ENCODE measurements at places on chromosomes 12 and 14.

- no peak for DNase-seq
Measured at GRCh38 chr14:59343585-59343984, 121.6 kb downstream of the GPR135 start.

- no peak for DNase-seq
Measured at GRCh38 chr12:96352161-96352835, 47.9 kb downstream of the CDK17 start.

- no peak for DNase-seq
Measured at GRCh38 chr14:76191297-76191696, 39.6 kb downstream of the GPATCH2L start.

- DNase-seq, result peak; percentile 57
Measured at GRCh38 chr14:49586673-49587460, 687 bp upstream of the RPS29 start.

DNA sequence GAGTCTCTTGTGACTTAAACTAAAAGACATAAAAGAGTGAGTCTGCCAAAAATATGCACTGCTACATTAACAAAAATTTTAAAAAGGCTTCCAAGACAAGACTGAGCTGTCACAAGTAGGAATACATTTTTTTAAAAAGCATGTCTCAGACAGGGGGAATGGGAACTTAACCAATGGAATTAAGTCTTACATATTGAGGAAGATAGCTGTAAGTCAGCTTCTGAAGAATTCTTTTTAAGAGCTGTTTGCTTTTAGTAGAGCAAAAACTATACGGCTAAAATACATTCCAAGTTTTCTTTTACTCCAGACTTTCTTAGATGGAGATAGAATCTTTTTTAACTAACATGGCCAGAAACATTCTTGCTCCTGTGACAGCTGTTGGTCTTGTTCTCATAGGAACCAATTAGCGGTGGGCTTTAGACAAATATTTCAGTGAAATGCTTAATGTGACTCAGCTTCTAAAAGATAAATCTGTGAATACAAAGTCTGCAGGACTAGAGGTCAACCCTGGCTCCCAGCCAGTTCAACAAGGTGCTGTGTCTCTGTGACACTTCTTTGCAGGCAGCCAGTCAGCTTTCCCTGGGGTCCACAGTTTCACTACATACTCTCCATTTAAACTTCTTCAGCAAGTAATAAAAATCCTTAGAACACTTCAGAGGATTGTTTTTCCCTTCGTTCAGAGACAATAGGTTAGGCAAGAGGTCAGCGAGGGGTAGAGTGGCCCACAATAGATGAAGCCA is 187.6 kb downstream of the NAV3 start:
- DNase-seq, result no peak

GRCh38 chr12:120453977-120454376 is 7.7 kb downstream of the GATC start:
- DNase-seq, result no peak

DNA sequence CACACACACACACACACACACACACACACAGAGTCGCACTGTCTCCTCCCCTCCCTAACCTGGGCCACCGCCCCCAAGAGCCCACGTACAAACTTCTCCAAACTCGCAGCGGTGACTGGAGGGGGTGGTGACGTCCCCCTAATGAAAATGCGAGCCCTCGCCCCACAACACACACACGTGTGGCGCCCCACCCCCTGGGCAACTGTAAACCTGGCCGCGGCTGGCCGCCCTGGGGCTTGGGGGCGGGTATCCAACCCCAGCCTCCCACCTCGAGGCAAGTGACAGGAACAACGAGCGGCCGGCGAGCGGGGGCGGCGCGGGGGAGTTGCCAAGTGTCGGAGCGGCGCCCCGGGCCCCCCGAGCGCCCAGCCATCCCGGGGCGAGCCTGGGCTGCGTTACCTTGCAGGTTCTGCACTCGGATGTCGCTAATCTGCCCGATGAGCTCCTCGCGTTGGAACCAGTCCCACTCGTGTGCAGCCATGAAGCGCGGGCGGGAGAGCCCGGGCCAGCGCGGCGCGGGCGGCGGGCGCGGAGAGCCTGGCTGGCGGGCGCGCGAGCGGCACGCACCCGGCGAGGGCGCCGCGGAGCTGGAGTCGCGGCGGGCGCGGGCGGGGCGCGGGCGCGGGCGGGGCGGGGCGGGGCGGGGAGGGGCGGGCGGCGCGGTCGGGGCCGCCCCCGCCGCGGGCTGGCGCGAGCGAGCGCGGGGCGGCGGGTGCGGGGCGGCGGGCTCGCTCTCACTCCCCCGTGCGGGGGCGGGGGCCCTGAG is at the start of gene CLMN:
Gene CLMN (minus strand): TSS at position 597 of the 766 bp plus-strand sequence. CDS start 116 bp downstream, at position 481.
- peak; percentile 18 for DNase-seq

- DNase-seq, result no peak
Measured at GRCh38 chr12:11739980-11740577, 90.6 kb downstream of the ETV6 start.

DNA sequence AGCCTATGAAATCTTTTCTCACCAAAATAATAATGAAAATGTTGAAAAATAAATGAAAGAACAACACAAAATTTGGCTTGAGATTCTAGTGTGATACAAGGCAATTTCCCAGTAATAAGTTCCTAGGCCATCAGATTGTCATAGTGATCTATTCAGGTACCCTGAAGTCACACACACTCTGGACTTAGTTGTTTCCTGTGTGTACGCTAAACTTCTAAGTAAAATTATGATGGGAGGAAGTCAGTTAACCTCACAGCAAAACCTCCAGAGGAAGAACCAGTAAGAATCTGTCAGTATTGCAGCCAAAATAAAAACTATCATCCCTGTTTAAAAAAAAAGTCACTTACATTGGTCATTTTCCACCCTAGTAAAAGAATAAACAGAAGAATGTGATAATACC is 81.9 kb downstream of the DBX2 start:
- no peak for DNase-seq

DNA sequence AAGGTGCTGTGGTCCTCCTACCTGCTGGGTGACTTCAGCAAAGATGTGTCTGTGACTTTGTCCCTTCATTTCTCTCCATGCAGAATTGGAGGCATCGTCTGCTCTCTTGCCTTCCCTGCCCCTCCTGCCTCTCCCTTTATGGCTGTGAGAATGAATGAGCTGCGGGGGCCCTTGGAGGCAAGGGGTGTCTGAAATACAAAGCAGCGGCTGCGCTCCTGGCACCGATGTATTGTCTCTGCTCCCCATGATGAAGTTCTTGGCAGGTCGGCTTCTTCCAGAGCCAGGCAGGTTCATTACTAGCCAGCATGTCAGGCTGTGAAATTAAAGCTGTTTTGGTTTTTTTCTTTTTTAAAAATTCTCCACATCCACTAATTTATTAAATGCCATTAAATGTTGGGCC is 194.5 kb downstream of the TSPAN9 start:
- no peak for DNase-seq

GRCh38 chr14:95515596-95516552 is 576 bp downstream of the SYNE3 start:
- DNase-seq, result peak; percentile 76

- DNase-seq, result no peak
Measured at GRCh38 chr14:76760331-76761135, 735 bp upstream of the VASH1 start.

- no peak for DNase-seq
Measured at GRCh38 chr12:79183926-79184325, 319.4 kb downstream of the SYT1 start.

DNA sequence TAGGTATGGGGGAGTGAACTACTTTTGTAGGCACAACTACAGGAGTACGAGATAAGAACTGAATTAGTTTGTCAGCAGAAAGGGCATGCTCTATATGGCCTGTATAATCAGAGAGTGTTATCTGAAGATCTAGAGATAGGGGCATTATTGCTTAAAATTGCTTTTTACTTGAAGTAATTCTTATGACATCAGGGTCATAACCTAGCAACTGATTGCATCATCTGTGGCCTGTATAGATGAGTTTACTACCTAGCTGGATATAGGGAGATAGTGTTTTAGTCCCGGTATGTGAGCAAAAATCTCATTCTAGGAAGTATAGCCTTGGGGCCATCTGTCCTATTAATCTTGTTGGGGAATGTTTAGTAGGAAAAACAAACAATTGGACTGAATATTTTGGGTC is 142.7 kb downstream of the TMEM117 start:
- DNase-seq, result no peak

DNA sequence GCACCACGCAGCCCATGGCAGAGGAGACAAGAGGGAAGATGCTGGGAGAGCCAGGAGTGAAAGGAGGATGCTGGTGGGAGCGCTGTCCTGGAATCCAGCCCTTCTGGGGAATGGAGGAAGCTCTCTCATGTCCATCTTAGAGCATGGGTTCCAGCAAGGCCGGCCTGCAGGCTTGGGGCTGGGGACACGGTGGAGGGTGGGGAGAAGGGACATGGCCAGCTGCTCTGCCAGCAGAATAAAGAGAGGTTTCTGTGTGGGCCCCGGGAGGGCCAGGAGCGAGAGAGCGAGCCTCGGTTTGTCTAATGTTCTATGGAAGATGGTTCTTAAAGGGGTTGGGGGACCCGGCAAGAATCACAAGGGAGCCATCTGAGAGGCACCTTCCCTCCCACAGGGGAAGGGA is 60.2 kb downstream of the RIMBP2 start:
- no peak for DNase-seq

DNA sequence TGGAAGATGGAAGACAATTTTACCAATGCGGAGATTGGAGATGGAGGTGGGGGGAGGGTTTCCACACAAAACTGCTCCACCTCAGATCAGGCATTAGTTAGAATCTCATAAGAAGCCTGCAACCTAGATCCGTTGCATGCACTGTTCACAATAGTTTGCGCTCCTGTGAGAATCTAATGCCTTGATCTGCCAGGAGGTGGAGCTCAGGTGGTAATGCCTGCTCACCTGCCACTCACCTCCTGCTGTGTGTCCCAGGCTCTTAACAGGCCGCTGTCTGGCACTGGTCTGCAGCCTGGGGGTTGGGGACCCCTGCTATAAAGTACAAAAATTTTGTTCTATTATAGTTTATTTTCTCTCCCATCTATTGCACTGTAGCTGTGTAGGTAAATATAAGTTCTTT is 84.9 kb upstream of the FOXG1 start:
- no peak for DNase-seq

- no peak for DNase-seq
Measured at GRCh38 chr14:100268591-100269207, 29.8 kb downstream of the YY1 start.

DNA sequence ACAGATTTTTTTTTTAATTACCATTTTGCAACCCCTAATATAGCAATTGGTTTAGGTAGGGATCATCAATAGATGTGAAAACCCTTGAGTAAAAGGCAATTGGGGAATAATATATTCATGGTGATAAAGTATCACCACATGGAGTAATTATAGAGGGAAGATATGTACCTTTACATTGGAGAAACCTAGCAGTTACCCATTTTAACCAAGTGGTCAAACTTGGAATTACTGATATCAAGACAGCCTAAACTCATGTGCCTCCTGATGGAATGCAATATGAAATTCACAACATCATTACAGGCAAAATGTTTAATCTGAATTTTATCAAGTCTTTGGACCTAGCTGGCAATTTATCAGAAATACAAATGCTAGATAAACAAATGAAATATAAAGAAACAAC is 6.7 kb upstream of the SLC10A1 start:
- DNase-seq, result no peak

DNA sequence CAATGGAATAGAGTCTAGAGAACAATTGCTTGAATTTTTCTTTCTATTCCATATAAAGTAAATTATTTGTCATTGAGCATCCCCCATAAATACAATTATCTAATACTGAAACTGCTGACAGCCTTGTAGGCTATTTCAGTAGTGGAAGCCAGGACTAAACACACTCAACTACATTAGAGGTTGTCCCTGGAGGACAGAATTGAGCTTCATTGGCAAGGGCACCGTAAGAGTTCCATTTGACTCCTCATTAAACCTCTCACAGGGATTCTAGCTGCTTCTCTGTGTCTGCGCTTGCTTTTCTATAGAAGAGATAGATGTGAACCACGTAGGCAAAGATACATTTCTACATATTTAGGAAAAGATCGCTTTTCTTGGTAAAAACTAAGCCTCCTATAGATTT is 3.5 kb upstream of the PTPRO start:
- DNase-seq, result no peak

GRCh38 chr12:105369014-105369413 is 38.5 kb downstream of the C12orf75 start:
- no peak for DNase-seq

- no peak for DNase-seq
Measured at GRCh38 chr14:36820901-36821300, 159.2 kb downstream of the PAX9 start.

DNA sequence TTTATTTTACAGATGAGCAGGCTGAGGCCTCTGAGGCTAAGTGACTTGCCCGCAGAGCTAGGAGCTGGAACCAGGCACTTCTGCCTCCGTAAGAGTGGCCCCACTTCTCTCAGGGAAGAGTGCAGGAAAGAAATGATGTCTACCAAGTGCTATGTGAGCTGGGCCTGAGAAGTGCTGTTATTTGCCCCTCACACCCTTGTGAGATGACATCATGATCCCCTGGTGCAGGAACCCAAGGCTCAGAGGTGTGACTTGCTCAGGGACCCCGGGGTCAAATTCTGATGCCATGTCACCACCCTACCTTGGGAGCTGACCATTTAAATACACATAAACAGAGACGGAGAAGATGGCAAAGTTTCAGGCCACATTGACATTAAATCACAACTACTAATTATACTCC is 63.7 kb upstream of the DDX11 start:
- DNase-seq, result no peak

DNA sequence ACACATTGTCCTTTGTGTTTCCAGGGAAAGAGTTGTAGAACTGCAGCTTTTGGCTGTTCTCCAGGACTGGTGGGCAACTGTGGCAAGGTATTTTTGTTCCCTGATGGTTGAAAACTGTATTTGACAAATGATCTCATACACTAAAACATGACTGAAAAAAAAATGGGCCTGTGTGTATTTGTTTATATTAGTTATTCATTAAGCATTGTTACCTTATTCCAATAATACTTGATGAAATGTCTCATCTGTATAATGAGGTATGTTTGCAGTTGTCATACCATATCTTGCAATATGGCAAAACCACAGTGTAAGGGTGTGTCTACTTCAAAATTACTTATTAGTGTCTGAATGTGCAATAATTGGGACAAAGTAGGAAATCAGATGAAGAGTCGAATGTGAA is 479.4 kb upstream of the NOVA1 start:
- no peak for DNase-seq

GRCh38 chr12:16300122-16300521 is 22.6 kb upstream of the SLC15A5 start:
- no peak for DNase-seq

DNA sequence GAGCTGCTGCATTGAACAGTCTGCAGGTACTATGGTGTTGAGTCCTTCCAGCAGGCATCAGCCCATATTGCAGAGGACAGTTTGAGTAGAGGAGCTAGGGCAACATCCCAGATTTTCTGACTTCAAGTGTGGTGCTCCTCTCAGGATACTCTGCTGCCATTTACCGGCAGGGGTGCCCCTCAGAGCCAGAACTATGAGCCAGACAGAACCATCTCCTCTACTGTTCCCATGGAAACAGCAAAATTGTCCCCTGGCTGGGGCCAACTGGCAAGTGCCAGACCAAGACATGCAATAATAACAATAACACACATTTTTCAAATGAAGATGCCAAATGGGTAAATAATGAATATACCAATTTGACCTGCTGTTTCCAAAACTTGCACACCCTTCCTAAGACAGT is 102.9 kb downstream of the ADCK1 start:
- DNase-seq, result no peak

GRCh38 chr12:56718636-56719035 is 6.5 kb downstream of the NACA start:
- no peak for DNase-seq
